ENCODE measurements at places on chromosomes 5 and 9.

DNA sequence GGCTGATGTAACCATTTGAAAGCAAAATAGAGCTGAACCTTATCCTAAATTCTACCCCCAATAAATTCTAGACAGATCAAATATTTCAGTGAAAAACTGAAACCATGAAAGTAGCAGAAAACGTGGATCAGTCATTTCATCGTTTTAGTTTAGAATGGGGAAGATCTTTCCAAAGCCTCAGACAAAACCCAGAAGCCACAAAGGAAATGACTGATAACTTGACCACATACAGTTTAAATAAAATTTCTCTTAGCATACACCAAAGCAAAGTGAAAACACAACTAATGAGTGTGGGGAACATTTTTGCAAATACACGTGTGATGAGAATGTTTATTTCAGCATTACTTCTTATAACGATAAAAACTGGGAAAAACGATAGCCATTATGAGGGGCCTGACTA lies 284.8 kb downstream of the ADGRV1 start:
- no peak for DNase-seq

DNA sequence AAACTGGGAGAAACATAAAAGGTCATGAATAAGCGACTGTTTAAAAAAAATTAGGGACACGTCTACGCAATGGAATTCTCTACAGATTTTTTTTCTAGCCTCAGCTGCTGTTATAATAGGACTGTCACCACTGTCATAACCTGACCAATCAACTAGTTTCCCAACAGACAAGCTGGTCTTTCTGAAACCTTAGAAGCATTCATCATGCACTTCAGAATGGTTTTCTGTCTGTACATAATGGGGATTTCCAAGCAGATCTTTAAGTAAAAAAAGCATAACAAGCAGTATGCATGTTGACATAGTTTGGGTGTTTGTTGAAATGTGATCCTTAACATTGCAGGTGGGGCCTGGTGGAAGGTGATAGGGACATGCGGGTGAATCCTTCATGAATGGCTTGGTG lies 58.3 kb upstream of the SEMA6A start:
- no peak for DNase-seq

- DNase-seq = no peak
Measured at GRCh38 chr9:102032614-102033013, 294.2 kb upstream of the GRIN3A start.

DNA sequence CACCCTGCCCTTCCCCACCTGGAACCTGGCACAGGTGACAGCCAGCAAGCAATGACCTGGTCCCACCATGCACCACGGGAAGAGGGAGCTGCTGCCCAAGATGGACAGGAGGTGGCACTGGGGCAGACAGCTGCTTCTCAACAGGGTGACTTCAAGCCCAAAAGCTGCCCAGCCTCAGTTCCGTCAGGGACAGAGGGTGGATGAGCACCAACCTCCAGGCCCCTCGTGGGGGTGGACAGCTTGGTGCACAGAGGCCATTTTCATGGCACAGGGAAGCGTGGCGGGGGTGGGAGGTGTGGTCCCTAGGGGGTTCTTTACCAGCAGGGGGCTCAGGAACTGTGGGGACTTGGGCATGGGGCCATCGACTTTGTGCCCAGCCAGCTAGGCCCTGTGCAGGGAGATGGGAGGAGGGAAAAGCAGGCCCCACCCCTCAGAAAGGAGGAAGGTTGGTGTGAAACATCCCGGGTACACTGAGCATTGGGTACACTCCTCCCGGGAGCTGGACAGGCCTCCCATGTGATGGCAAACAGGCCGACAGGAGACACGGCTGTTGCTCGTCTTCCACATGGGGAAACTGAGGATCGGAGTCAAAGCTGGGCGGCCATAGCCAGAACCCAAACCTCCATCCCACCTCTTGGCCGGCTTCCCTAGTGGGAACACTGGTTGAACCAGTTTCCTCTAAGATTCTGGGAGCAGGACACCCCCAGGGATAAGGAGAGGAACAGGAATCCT lies 1.9 kb downstream of the CEL start:
- no peak for DNase-seq

DNA sequence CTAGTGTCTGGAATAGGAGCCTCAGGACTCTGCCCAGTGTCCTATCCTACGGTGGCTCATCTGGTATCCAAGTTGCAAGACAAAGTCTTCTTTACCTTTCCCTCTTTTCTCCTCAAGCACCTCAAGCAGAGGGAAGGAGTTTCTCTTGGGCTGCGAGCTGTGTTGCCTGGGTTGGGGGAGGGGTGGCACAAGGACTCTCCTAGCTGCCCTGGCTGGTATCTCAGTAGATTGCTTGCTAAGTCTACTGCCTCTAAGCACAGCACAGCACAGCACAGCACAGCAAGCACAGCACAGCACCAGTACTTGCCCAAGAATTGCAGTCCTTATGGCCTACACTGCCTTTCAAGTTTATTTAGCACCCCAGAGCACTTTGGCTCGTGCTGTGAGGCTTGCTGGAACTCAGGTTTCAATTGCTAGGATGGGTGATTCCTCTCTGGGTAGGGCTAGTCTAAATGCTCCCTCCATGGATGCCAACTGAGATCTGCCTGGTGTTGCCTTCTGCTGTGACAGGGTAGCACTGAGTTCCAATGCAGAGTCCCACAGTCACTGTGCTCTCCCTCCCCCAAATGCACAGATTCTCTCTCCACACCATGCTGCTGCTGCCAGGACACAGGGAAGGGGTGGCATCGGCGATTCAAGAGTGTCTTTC lies 213.1 kb upstream of the POU5F2 start:
- peak; percentile 19 for DNase-seq

DNA sequence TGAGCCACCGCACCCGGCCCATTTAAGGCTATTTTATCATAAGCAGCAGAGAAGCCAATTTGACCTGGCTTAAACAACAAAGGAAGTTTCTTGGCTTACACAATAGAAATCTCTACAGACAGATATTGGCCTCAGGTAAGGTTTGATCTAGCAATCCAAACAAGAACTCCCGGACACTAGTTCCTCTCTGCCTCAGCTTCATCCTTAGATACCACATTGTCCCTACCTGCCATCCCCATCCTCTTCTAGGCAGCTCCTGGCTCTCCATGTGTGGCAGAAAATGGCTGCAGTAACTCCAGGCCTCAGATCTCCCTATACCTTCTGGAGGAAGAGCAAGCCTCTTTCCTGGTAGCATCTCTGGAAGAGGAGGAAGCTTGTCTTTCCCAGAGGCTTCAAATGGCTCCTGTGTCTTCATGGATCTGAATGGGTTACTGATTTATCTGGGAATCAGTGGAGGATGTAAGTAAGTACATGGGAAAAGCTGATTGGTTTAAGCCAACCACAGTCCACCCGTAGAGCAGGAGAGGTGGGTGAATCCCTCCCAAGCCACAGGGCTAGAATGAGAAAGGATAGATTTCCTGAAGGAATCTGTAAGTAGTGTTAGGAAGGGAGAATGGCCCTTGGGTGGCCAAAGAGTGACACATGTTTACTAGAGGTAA lies 26.7 kb upstream of the AOPEP start:
- DNase-seq = no peak

DNA sequence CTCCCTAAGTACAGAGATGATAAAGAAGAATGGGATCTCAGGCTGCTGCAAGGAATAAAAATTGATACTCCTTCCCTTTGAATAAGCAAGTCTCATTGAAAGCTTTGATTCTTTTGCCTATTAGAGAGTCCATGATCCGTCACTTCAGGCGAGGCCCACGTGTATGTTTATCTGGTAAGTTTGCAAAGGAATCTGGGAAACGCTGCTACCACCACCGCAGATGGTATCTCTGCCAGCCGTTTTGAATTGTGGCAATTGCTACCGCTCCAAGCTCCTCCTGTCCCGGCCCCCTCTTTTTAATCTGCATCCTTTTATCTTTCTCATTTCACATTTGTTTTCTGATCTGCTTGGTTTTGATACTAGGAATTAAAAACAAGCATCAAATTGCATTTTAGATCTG lies 42.9 kb upstream of the GRIA1 start:
- DNase-seq = no peak

DNA sequence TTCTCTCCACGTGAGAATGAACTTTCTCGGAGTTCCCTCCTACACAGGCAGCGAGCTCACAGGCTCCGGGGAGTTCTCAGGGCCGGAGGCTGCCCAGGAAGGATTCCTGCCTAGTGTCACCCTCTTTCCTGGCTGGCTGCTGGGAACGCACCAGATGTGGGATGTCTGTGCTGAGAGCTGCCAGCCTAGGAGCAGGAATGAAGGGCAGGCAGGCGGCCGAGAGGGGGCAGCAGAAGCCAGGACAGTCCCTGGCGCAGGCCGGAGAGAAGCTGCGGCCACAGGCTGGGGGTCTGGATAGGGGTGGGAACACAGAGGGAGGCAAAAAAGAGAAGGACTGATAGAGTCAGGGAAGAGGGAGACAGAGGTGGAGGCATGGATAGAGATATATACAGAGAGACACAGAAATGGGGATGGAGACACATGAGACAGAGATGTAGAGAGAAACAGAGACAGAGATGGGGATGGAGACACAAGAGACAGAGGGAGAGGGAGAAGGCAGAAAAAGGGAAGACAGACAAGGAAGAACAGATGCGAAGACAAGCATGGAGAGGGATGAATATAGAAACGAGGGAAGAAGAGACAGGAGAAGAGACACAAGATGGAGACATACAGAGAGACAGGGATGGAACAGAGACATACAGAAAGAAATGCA lies 25.3 kb upstream of the ENHO start:
- peak; percentile 41 for DNase-seq

DNA sequence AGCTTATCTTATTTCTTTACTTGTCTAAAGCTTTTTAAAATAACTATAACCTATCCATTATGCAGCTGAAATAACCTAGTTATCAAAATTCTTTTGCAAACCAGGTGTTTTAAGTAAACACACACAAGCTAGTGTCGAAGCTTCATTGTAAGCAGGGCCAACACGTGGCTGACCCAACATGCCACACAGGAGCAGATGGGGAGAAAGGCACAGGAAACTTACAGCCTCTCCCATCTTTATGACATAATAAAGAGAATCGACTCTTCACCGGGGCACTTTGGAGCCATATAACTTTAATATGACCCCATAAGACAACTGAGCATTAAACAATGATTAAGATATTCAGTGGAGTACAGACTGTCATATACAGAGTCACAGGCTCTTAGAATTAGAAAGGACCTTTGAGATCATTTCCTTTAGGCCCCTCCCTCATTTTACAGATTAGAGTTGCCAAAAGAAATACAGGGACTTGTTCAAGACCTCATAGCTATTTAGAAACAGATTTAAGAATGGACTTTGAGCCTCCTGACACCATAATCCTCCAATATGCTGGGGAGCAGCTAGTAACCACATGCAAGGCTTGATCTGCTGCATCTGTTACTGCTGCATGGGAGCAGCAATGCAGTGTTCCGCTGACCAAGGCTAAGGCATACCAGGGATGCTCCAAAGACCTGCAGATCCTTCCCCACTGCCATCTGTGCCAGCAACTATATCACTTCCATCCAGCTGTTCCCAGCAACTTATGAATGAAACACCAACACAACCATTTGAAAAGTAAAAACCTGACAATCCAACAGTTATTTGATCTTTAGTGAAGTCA lies 75.4 kb downstream of the RASEF start:
- no peak for DNase-seq

- no peak for DNase-seq
Measured at GRCh38 chr5:40623480-40624420, 56.0 kb upstream of the PTGER4 start.

GRCh38 chr5:154034944-154035343 lies 3.8 kb downstream of the FAM114A2 start:
- no peak for DNase-seq

GRCh38 chr5:143496943-143497342 lies 93.5 kb upstream of the NR3C1 start:
- DNase-seq = no peak

DNA sequence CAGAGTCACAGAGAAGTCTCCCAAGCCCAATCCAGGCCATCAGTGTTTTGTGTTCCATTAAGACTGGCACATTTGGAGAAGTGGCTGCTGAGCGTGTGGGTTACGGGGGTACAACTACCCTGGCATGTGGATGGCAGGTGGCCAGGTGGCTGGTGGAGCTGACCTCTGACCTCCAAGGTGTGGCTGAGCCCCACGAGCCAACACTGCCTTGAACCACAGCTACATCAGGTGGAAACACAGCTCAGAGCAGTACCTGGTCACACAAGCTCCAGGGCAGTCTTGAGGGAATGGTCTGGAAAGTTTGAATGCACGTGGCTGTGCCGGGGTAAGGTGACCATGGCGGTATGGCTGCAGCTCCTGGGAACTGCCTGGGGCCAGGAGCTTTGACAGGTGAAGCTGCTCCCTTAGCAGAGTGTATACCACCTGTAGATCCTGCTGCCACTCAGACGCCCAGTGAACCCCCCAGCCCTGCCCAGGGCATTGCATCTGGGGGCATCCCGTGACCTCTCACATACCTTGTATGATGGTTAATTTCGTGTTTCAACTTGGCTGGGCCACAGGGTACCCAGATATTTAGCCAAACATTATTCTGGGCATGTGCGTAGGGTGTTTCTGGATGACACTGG lies 207.9 kb downstream of the GADD45G start:
- DNase-seq = no peak

DNA sequence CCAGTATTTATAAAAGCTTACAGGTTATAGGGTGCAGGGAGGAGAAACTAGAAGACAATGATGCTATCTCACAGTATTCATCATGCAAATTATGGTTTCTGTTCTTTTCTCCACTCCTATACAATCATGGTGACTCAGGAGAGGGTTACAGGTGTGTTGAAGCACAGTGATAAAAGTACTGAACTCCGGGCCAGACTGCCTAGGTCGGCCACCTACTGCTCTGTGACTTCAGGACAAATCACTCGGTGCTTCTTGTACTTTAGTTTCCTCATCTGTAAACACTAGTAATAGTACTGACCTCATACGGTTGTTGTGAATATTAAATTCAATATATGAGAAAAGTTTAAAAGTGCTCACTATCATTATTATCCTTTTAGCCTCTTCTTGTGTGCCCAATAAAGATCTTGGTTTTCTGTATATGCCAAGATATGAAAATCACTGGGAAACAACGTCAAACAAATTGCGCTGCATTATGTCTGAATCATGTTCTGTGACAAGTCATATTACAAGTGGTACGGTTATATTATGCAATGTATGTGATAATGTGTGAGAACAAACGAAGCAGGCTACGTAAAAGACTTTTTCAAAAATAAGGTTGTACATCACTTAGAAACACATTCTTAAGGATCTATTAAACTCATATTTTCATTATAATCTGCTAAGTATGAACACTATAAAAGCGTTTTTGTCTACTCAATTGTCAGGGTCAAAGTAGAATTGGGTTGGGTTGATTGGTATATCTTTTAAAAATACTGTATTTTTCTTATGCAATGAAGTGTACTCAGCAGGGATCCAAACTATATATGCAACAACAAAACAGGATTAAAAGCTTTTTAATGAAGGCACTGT lies 153.3 kb downstream of the EFNA5 start:
- DNase-seq = no peak

GRCh38 chr5:63700241-63700640 lies 262.0 kb downstream of the HTR1A start:
- DNase-seq = no peak

- DNase-seq = no peak
Measured at GRCh38 chr9:81150016-81150625, 539.2 kb downstream of the TLE1 start.

DNA sequence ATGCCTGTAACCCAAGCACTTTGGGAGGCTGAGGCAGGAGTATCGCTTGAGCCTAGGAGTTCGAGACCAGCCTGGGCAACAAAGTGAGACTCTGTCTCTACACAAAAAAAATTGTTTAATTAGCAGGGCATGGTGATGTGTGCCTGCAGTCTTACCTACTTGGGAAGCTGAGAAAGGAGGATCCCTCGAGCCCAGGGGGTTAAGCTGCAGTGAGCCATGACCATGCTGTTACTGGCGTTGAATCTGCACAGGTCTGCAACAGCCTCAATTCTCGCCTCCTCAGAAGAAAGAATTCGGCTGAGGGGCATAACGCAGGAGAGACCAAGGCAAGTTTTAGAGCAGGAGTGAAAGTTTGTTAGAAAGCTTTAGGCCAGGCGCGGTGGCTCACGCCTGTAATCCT lies 18.0 kb downstream of the CCT5 start:
- no peak for DNase-seq

All from RWPE2 (cell line).